ENCODE measurements at places on chromosomes 6 and 20.

- DNase-seq = peak; percentile 88
Measured at GRCh38 chr6:53189554-53189953, 40.9 kb upstream of the GCM1 start.

GRCh38 chr6:167735084-167735950 lies 91.4 kb upstream of the AFDN start:
- no peak for DNase-seq

GRCh38 chr6:131063028-131063763 lies at the start of gene EPB41L2:
TSS of gene EPB41L2 (minus strand) at chr6:131063245. CDS start at chr6:130956485, 106,760 bp downstream.
- DNase-seq = peak; percentile 88

DNA sequence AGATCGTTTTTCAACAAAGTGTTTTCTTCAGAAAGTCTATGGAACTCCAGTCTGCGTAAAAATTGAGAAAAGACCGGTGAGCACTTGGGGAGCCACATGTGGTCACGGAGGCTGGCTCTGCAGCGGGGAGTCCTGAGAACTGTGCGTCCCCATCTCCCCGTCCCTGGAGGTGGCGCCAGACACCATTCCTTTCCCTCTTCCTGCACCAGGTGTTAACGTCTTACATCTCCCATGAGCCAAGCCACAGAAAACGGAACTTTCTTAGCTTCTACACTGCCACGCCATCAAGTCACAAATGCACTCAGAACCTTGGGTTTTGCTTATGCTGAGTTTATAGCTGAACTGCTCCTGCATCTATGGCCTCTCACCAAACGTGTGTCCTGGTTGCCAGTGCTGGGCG lies 62.6 kb downstream of the GINS1 start:
- DNase-seq = peak; percentile 36

DNA sequence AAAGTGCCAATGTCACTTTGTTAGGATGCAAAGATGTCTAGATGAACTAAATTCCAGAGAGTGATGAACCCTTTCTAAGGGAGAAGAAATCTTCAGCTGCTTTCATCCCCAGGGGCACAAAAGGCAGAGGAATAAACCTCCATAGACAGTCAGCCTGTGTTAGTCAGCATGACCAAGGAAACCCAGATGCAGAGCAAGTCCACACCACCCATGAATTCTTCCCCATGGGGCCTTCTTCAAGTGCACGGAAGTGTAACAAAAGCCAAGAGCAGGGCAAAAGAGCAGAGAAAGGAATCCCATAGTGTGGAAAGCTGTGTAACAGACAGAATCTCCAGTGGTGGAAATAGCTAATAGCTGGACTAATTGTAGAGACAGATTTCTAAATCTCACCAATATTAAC lies 50.0 kb downstream of the DCDC2 start:
- peak; percentile 15 for DNase-seq

- no peak for DNase-seq
Measured at GRCh38 chr6:2891768-2892170, 11.3 kb downstream of the SERPINB9 start.

- DNase-seq = no peak
Measured at GRCh38 chr6:22959571-22959970, 390.2 kb downstream of the HDGFL1 start.

- DNase-seq = peak; percentile 87
Measured at GRCh38 chr6:116386581-116387299, 16.0 kb downstream of the DSE start.

- DNase-seq = no peak
Measured at GRCh38 chr20:24199501-24199900, 210.9 kb upstream of the GGTLC1 start.

DNA sequence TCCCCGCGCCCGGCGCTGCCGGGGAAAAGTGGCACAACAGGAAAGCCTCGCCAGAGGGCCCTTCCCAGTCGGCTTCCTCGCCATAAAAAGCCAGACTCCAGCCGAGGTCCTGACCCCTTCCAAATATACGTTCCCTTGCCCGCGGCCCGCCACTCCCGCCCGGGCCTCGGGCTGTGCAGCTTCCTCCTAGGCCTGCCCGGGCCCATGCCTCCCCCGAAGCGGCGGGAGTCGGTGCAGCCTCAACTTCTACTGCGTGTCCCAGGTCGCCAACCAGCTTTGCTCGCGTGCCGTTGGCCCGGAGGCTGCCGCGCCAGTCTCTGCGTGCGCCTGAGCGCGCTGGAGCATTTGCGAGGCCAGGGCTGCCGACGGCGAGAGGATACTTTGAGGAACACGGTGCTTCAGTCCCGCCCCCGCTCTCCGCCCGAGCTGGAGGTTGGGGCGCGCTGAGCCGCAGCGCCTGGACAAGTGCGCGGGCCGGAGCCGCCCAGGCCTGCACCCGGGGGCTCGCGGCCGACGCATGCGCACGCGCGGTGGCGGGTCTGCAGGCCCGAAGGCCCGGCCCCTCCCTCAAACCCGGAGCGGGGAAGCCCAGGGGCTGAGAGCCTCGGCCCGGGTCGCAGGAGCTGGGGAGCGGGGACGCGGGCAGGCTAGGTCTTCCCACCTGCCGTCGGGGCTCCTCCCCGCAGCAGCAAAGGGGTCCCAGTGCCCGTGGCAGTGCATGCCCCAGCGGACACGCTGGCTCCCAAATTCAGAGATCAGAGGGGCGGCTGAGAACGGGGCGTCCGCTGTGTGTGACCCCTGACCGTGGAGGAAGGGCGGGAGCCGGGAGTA lies 10.2 kb downstream of the FOXC1 start:
- DNase-seq = peak; percentile 57

GRCh38 chr6:41332842-41333736 lies 2.3 kb upstream of the NCR2 start:
- no peak for DNase-seq

GRCh38 chr6:53805016-53805415 lies 10.2 kb downstream of the LRRC1 start:
- no peak for DNase-seq

- DNase-seq = no peak
Measured at GRCh38 chr20:50673466-50674137, 17.7 kb downstream of the RIPOR3 start.

GRCh38 chr6:7669742-7670141 lies 56.2 kb upstream of the BMP6 start:
- no peak for DNase-seq

All from iris pigment epithelial cell (primary cell).